AG04450 (cell line): ENCODE measurements at places on chromosomes 3 and 15. TPM values are rescaled to one million over a fixed set of nuclear protein-coding genes. Genes with fewer than 3 reads are reported as not detected.

Gene TGM4
- 0.02 and 0.12 TPM in 2 replicates for polyA plus RNA-seq

Gene UBA3
- 81.1 and 111 TPM in 2 replicates for polyA plus RNA-seq

Gene RYR3
- polyA plus RNA-seq, result not detected in 2 replicates

Gene C3orf85
- polyA plus RNA-seq, result not detected in 2 replicates

Gene RBP2
- not detected in 2 replicates for polyA plus RNA-seq

Gene SNTN
- not detected in 2 replicates for polyA plus RNA-seq

Gene PHC3
- 49.9 and 58.0 TPM in 2 replicates for polyA plus RNA-seq

Gene CLN6
- 13.0 and 16.0 TPM in 2 replicates for polyA plus RNA-seq

Gene KBTBD13
- not detected in 2 replicates for polyA plus RNA-seq

Gene GOLGA8Q
- polyA plus RNA-seq, result 0.69 and 0.74 TPM in 2 replicates
